ENCODE measurements at places on chromosomes 3 and 15. TPM values are rescaled to one million over a fixed set of nuclear protein-coding genes. Genes with fewer than 3 reads are reported as not detected.
A peak's percentile ranks its signal among the peaks of the same experiment; 100 is the strongest.

DNA sequence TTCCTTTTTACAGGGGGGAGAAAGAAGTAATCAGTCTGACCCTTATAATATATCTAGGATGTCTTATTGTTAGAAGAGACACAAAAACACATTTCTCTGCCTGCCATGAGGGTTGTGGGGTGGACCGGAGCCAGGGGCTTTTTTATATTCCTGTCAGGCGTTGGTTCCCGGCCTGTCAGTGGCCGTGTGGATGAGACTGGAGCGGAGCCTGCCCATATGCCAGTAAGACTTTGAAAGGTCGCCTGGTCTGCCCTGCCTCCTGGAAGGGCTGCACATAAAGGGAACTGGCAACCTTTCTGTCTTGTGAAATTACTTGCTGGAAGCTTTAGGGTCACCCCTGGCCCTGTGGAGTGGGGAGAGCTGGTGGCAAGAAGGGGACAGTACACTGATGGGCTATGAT lies 34.7 kb downstream of the MAP3K13 start:
- DNase-seq, result no peak

GRCh38 chr15:62570405-62570783 lies 405.3 kb upstream of the C2CD4B start:
- no peak for DNase-seq

DNA sequence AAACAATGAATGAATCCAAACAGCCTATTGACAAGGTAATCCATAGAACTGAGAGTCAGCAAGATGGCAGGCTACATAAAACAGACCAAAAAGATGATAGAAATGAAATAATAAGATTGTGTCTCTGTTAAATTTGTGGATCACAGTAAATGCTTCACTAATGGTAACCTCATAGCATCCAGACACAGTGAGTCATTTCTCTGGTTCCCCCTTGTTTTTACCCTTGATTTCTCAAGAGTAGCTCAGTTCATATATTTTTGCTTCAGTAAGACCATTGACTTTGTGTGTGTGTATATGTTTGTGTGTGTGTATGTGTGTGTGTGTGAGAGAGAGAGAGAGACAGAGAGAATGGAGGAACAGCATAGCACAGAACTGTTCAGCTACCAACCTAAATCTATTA lies 546.9 kb downstream of the RBMS3 start:
- no peak for DNase-seq

DNA sequence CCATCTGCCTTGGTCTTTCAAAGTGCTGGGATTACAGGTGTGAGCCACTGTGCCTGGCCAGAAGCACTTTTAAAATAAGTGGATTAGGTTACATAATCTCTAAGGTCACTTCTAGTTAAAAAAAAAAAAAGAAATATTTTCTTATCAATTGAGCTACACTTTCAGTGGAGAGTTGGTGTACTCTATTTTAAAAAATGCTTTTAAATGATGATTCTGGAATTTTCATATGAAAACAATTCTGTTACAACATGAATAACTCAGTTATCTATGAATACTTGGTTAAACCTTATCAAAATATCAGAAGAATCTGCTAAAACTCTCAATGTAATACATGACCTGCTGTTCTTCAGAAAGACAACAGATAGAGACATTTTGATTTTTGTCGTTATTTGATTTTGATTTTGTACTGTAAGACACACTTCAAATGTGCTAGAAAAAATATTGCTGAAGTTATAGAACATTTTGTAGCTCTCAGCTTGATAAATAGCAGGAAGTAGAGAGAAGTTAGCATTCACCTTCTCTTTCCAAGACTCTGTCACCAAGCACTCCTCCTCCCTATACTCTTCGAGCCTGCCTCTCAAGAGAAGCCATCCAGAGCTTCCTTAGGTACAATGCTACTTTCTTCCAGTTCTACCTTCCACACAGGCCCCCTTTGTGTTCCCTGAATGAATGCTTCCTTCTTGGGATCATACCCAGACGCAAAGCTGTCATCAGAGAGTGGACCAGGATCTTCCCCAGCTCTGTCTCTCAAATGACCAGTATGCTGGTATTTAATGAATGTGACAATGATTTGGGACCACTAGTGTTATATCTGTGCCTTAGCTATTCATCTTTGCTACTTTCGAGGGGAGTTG lies 47.2 kb upstream of the SECISBP2L start:
- no peak for DNase-seq

DNA sequence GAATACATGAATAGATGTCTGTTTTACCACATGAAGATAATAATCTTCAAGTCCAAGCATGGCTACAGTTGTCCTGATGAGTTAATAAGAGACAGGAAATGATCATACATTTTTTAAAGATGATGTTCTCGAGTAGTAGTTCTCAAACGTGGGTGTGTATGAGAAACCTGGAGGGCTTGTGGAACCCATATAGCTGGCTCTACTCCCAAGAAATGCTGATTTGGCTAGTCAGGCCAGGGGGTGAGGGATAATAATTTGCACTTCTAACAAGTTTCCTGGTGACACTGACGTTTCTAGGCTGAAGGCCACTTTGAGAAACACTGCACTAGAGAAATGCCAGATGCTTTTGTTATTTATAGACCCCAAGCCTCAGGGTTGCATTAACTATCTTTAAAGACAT lies 37.0 kb downstream of the ROPN1B start:
- no peak for DNase-seq

- peak; percentile 4 for DNase-seq
Observed at GRCh38 chr3:194279101-194279500, 72.0 kb downstream of the CPN2 start.

DNA sequence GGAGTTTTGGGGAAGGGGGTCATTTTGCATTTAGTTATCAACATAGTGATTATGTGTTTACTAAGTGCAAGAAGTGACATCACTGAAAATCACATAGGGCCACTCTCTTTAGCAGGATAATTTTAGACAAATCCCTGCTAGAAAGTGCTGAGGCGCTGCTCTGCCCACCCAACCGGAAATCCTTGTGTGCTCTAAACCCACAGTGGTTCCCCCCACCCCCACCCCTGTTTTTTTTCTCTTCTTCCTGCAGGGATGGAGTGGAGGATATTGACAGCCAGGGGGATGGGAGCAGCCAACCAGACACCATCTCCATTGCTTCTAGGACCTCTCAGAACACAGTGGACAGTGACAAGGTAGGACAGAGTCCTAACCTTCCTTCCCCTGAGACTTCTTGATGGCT lies 234.2 kb upstream of the UMPS start:
- no peak for DNase-seq

GRCh38 chr3:11775493-11775892 lies 71.2 kb downstream of the TAMM41 start:
- DNase-seq, result no peak

- peak; percentile 56 for DNase-seq
Observed at GRCh38 chr3:122982216-122983185, 45.1 kb downstream of the SEMA5B start.

DNA sequence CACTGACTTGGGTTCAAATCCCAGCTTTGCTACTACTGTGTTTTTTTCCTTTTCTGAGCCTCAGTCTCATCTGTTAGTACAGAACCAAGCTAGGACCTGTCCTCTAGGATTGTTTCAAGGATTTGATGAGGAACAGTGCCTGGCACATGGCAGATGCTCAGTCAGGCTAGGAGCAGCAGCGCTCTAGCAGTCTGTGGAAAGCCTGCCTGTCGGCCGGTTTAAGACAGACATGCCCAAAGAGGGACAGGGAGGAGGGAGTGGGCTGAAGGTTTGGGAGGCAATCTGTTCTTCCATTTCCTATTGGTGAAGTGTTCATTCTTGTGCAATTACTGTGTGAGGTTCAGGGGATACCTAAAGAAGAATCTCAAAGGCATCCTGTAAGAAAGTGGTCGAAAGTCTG lies 35.1 kb upstream of the RGMA start:
- DNase-seq, result no peak

- no peak for DNase-seq
Observed at GRCh38 chr15:70447521-70447920, 315.8 kb downstream of the UACA start.

DNA sequence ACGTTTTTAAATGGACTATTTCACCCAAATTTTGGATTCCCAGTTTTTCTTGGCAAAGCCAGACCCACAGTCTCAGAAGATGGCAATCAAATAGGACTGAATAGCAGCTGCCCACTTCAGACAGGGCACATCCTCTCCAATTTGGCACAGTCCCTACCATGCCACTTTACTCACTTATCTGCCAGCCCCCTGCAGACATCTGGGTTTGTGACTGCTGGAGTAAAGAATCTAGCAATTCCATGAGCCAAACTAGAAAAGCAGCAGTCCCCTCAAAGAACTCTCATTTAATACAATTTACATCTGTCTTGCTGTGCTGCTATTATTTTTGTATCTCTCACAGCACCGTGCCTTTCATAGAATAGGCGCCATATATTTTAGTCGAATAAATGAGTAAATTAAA lies 16.0 kb upstream of the LRRN1 start:
- DNase-seq, result no peak

DNA sequence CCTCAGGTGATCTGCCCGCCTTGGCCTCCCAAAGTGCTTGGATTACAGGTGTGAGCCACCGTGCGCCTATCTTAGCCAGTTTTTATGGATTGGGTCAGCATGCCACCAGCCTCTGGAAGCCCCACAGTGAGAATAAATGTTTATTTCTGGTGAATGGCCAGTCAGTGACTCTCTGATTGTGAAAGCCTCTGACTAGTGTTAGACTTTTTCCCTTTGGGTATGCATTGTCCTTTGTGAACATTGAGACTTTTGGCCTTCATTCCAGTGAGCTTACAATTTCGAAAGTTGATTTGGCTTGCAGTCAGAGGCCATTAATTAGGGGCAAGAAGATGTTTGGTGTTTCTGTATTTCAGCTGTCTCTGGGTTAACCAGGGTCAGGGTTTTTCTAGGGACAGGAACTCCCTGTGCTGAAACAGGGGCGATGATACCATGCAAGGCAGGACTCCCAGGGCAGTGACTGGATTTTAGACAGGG lies 274.5 kb upstream of the C2CD4B start:
- DNase-seq, result no peak

DNA sequence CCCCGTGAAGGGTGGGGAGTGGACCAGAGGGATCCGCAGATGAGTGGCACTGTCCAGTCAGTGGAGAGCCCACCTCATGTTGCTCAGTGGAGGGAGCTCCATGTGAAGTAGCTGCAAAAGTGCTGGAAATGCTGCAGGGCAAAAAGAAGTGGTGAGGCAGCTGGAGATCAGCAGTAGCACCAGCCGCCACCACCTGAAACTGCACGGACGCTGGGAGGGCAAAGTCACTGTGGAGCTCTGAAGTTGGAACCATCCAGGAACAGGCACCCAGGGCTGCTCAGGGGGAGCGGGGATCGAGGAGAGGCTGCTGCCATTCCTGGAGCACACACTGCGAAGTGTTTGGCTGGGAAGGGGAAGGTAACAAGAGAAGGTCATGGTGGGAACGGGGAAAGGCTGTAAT lies 6.4 kb upstream of the ALDH1L1 start:
- no peak for DNase-seq

DNA sequence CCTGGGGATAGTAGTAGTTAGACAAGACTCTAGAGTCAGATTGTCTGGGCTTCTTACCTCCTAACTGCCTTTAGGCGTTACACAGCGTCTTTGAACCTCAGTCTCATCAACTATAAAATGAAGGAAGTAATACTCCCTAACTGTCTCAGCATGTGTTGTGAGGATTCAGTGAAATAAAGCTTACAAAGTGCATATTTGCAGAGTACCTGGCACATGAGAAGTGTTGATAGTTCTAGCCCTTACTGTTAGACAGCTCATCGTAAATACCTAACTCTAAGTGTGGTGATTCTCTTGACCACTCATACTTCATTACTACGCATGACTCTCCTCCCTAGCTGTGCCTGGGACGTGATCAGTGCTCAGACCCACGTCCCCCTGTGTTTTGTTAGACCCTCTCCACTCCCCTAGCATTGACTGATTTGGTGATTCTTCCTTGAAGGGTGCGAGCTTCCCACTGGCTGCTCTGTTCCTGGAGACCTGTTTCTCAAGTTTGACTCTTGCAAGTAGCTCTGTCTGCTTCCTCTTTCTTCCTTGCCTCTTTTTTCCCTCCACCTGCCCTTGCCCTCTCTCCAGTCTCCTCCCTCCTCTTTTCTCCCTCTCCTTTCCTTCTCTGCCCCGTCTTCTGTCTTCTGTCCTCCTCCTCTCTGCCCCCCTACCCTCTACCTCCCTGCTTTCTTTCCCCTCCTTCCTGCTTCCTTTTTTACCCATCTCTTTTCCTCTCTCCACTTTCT lies 124.2 kb downstream of the SLC25A26 start:
- no peak for DNase-seq

GRCh38 chr3:189789432-189789831 lies 158.2 kb downstream of the TP63 start:
- no peak for DNase-seq

DNA sequence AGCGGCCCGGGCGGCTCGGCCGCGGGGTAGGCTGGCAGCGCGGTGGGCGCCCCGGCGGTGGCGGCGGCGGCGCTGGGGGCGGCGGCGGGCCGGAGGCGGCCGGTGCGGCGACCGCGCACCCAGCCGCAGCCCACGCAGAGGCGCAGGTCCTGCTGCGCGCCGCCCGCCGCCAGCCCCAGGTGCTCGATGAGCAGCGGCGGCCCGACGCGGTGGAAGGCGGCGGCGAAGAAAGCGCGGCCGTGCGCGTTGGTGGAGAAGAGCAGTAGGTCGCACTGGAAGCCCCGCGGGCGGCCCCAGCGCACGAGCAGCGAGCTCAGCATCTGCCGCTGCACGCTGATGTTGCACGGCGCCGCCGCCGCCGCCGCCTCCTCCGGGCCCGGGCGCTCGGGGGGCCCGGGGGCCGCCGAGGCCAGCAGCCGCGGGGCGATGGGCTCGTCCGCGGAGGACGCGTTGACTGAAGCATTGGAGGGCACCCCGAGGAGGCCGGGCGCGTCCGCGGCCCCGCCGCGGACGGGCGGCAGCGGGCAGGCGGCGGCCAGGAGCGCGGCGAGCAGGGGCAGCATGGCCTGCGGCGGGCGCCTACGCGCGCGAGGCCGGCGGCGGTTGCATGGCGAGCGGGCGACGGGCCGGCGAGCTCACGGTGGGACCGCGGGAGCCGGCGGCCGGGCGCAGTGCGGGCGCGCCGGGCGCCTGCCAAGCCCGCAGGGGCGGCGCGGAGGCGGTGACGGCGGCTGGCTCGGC lies 452 bp downstream of the TMEM158 start:
- no peak for DNase-seq

Gene MAPKAPK3
- total RNA-seq, result 287 TPM

Gene TMOD3
- 22.6 TPM for total RNA-seq

Gene CCDC51
- 14.8 TPM for total RNA-seq

Gene DNAH12
- total RNA-seq, result not detected

Gene CEP63
- total RNA-seq, result 35.3 TPM

Gene CLPX
- 58.7 TPM for total RNA-seq

Gene FSTL1
- 138 TPM for total RNA-seq

Gene NUDT16
- total RNA-seq, result 40.7 TPM

Gene RAB6B
- total RNA-seq, result 51.9 TPM
